Activated T-cell treated with anti-CD3 and anti-CD28 coated beads for 24 hours (primary cell): ENCODE measurements at places on chromosomes 1 and 21.

DNA sequence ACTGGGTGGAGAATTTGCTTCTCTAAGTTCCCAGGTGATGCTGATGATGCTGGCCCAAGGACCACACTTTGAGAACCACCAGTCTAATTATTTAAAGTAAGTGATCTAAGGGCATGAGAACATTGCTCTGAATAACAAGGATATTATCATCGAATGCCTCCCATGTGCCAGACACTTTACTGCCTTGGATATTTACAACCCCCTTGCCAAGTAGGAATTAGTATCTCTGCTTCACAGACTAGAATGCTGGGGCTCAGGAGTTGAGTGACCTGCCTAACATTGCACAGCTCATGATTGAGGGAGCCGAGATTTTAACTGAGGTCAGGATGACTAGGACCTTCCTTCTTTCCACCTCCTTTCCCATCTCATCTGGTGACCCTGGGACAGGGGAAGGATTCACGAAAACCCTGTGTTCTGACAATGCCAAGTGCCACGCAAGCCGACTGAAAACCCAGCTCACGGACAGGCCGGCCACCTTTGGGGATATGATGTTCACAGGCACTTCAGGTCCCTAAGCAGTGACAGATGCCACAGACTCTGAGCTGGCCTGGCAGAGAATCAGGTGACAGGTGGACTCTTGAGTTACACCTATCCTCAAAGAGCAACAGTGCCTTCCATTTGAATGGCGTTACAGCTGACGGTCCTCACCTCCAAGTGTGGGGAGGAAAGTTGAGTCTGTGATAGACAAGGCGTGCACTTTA is 230.7 kb downstream of the TOMM20 start:
- DNase-seq: no peak

DNA sequence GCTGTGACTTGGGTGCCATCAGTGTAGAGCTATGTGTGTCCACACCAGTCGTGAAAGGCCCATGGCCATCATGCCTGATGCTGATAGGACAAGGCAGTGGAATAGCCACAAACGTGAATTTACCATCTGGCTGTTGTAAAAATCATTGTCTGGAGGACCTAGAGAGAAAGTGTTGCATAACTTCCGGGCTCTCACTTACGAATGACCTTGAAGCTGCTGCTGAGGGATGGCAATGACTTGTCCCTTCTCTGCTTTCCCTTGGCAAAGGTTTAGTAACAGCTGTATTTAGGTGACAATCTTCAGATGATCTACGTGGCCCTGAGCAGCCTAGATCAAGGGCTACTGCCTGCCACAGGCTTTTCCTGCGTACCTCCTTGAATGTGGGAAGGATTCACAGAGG is 5.8 kb downstream of the ATP1B1 start:
- DNase-seq: no peak

- no peak for DNase-seq
Observed at GRCh38 chr1:35111106-35111505, 31.9 kb downstream of the ZMYM1 start.

DNA sequence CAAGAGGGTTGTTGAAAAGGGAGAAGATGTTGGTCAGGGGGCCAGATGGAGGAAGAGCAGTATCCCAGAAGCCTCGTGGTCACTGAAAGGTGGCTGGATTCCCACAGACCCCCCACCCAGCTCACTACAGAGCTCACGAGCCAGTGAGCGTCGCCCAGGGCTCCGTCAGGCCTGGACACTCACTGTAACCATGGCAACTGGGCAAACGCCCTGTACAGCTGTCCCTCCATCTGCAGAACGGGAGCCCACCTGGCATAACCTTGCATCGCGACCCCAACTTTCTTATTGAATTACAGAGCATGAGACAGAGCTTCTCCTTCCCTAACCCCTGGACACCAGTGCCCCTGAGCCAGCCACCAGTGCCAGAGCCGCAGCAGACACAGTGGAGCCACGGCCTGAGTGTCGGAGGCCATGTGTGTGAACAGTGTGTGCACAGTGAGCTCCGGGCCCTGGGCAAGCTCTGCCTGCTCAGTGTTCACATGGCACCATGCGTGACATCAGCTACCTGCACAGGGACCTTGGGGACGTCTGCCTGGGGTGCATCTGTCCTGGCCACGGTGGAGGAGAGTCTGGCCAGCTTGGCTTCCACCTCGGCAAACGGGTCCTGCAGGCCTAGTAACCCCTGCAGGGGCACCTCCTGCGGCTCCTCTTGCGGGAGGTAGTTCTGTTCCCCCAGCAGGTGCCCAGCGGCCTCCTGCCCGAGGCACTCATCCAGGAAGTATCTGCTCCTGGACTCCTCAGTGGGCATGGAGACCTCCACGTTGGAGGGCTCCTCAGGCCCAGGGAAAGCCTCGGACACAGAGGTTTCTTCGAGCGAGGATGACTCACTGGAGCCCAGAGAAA is 25.9 kb upstream of the DDOST start:
- DNase-seq: no peak

DNA sequence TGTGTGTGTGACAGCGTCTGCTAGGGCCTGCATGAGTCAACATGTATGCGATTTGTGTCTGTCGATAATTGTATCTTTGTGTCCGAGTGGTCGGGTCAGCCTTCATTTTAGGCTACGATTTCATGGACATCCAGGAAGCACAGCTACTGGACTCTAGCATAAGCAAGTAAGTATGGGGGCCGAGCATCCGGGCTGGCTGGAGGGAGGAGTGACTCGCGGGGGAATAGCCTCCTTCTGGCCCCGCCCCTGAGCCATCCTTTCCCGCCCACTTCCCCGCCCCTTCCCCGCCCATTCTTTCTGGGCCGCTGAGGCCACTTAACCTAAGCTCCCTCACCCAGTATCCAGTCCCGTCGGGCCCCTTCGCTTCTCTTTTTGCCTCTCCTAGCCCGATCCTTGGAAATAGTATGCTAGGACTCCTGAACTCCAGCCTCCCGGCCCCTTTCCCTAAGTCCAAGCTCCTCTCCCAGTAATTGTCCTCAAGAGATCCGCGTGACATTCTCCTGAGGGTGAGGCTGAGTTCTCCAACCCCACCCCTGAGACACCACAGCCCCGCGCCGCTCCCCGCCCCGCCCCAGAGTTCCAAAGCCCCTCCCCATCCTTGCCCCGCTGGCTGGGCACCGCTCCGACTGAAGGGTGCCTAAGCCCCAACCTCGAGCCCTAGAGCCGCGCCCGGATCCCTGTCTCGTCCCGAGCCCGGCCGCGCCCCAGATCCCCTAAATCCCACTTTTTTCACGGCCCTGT is 1.2 kb downstream of the MAP3K6 start:
- peak; percentile 70 for DNase-seq

GRCh38 chr1:19612530-19612929 is 31.6 kb upstream of the NBL1 start:
- no peak for DNase-seq

DNA sequence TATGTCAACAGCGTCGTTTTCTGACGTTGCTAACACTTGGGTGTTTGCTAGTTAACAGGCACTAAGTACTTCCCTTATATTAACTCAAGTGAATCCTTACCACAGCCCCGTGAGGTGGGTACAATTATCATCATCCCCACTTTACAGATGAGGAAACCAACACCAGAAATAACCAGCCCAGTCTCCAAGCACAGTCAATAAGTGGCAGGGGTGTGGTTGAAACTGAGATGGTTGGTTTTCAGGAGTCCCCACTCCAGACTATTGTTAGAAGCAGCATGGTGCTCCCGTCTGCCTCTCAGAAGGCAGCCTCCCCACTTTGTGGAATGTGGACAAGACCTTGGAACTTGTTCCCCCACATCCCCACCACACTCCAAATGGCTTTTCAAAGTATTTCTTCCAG is 45.7 kb upstream of the ACOT11 start:
- DNase-seq: no peak

- peak; percentile 19 for DNase-seq
Observed at GRCh38 chr21:14482165-14482564, 64.0 kb downstream of the SAMSN1 start.

DNA sequence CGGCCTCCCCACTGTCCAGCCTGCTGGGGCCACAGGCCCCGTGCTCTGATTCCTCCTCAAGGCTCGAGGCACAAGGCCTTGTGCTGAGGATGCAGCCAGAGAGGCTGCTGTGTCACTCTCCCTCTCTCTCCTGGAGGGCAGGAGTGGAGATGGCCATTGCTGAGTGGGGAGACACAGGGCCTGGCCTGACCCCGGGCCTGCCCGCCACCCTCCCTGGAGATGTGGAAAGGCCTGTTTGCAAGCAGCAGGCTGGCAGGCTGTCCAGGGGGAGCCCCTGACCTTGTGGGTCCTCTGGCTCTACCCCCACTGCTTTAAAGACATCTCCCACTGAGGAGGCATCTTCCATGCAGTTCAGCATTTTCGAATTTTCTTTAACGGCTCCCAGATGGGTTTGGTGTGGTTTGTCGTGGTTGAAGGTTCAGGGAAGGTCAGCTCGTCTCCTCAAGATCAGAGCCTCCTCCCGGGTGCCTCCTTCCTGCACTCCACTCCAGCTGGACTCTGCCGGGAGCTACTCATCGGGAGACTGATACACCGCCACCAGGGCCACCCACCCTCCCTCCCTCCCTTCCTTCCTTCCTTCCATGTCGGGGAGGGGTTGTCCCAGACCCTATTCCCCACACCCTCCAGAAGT is 69.1 kb downstream of the SPSB1 start:
- DNase-seq: no peak

DNA sequence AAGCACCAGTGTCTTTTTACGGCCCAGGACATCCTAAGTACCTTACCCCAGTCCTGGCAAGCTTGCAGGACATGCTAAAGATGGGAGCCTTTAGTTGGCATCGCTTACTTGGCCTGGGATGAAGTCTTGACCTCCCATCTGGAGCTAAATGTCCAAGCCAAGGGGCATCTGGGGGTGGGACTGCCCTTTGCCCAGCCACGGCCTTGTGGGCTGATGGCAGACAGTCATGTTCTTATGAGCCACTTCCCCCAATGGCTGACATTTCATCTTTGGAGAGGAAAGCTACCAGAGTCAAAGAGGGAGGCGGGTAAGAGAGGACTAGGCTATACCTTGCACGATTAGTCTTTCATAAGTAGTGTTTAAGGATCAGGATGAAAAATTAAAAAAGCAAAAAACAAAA is 32.2 kb downstream of the OPTC start:
- no peak for DNase-seq

DNA sequence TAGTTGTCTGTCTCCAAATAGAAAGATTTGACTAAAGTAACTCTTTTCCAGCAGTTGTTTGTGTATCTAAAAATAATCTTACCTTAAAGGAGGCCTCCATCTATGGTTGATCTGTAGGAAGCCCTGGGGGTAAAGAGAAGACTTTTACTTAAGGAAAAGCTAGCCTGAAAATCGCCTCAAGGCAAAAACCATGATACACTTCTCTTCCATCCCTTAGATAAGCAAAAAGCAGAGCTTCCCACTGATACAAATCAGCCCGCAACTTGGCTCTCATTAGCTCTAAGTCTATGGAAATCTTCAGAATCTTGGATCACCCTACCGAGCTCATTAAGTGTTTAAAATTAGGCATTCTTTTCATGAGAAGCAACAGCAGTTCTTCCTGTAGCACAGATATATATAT is 576.9 kb upstream of the PTBP2 start:
- DNase-seq: no peak

- no peak for DNase-seq
Observed at GRCh38 chr1:205358579-205358978, 1.9 kb upstream of the KLHDC8A start.

DNA sequence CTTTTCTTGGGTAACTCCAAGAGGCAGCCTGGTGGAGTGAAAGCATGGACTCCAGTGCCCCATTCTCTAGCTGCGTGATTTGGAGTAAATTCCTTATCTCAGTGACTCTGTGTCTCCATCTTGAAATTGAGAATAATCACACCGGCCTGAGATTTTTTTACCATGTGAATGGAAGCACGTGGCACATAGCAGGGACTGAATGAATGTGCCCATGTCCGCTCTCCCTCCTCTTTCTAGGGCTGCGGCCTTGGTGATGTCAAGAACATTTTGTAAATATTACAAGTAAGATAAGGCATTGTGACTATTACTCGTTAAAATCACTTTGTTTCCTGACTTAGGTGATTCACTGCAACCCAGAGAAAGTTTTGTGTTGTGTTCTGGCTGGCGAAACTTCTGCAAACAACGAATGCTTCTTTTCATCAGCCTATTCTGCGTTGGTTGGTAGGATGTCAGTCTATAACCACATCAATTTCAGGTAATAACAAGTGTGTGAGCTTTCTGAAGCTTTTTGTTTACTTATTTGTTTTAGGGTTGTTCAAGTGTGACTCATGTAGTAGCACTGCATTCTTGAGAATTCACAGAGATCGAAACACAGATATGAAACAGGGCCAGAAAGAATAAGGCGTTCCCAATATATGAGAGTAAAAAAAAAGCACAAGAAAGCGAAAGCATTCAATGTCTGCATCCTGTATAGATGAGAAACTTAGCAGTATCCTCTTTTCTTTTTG is 135.7 kb upstream of the SLC45A1 start:
- DNase-seq: no peak

DNA sequence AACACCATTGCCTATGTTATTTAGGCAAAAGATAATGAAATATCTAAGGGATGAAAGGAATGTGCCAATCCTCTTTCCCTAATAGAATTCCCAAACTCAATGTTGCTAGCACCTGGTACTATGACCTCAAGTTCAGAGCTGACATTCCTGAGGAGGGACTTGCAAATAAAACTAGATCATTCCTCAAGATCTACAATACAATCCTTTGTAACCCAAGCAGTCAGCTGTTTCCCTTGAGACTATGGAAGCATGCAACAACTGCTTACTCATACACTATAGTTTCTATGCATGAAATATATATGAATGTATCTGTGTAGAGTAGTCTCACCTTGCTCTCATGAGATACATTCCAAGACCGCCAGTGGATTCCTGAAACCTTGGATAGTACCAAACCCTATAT is 65.0 kb downstream of the ABL2 start:
- DNase-seq: no peak

DNA sequence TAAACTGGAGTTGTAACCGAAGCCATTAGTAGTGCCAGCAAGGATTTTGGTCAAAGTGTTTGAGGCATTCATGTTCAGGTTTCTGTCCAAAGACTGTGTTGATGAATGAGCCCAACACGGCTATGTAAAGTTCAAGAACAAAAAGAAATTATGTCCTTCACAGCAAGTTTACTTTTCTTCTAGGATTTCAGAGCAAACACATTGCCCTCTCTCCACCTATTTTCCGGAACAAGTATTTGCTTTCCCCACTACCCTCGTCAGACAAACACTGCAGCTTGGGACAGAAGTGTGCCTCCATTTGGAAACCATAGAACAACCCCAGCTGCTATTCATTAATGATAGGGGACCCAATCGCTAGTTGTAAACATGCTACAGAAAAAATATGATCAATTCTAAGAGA is 151.4 kb upstream of the C1orf105 start:
- no peak for DNase-seq

GRCh38 chr1:225427235-225428067 is at the start of gene LBR:
TSS of gene LBR (minus strand) at chr1:225428038. CDS start at chr1:225424075, 3,963 bp downstream.
- DNase-seq: no peak
